ENCODE measurements at places on chromosomes 7 and 10. TPM values are rescaled to one million over a fixed set of nuclear protein-coding genes. Genes with fewer than 3 reads are reported as not detected.

DNA sequence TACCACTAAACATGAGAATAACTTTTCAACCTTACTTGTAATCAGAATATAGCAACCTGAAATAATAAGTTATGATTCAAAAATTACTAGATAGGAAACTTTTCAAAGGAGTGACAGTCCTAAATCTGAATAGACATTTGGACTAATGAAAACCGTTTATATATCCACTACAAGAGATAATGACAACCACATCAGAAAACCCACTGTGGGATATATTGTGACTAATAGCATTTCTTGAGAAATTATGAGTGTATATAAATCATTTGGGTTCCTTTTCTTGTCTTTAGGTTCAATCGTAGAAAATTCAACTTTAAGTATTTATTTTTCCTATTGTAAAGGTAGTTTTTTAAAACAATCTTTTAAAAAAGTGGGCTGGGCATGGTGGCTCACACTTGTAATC is 170.2 kb upstream of the PRSS58 start:
- no peak overlapping the region for H3K4me3 ChIP-seq
- no peaks in the 10 kb centered on the region for H3K36me3 ChIP-seq
- H3K27ac ChIP-seq = no peak overlapping the region

DNA sequence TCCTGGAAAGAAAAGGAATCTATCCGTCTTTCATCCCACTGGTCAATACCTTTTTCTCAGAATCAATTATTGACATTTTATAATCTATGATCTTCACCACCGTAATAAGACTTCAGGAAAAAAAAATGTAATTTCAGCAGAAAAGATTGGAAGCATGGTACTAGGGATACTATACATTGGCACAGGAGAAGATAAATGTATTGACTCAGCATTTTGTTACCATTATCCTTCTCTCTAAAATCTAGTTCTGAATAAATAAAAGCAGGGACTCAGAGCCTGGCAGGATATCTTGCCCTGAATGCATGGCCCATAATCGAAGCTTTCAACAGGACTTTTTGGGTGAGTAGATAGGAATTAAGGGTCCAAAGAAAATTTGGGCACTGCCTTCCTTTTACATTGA is 120.7 kb downstream of the LRRTM3 start:
- DNase-seq = no peak
- H3K4me1 ChIP-seq = no peaks in the 10 kb centered on the region
- no peaks in the 10 kb centered on the region for H3K36me3 ChIP-seq

GRCh38 chr10:122013311-122013780 is 24.4 kb downstream of the TACC2 start:
- no peak overlapping the region for H3K4me3 ChIP-seq
- H3K27ac ChIP-seq = no peak overlapping the region
- DNase-seq = no peak
- no peaks in the 10 kb centered on the region for H3K4me1 ChIP-seq

DNA sequence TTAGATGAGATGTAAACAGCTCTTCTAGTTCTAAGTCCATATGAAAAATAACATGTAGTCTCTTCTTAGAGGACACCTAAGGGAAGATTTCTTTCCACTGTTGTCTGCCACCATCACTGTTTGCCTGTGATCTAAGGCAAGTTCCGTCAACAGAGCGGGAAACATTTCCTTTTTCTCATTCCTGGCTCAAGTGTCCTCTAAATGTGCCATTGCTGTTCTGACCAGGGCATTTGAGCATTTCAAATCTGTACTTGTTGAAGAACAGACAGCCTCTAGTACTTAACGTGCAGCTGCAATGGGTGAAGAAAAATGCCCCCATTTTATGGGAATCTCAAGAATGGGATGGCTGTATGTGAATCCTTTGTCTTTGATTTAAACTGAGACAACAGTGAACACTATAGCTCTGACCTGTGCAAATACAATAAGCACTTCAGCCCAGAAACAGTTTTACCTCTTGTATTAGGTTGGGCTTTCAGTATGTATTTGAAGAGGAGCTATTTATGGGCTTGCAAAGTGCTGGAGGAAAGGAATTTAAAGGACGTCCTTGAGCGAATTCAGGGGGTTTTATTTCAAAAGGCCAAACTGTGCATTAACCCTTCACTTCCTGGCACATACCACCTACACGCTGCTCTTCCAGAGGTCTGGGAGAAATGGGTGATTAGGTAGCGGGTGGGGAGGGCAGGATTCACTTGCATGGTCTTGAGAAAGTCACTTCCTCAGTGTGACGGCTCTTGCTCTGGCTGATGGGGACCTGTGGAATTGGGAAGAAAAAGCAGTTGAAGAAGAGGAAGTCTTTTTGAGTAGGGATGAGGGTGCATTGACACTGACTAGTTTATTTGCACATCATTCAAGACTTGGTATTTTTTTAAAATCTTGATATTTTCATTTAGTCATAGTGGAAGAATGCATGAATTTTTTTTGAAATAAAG is 66.1 kb downstream of the THNSL1 start:
- no peaks in the 10 kb centered on the region for H3K27me3 ChIP-seq
- peaks cover 7% of the 10 kb centered on the region for H3K4me1 ChIP-seq
- DNase-seq = no peak
- no peak overlapping the region for H3K27ac ChIP-seq

- no peaks in the 10 kb centered on the region for H3K27me3 ChIP-seq
- DNase-seq = no peak
- peaks cover 5% of the 10 kb centered on the region for H3K4me1 ChIP-seq
Measured at GRCh38 chr7:108091461-108091831, 38.7 kb downstream of the LAMB4 start.

The CTBP2 gene
- polyA plus RNA-seq = 53.4 TPM

The CLRN3 gene
- polyA plus RNA-seq = not detected

DNA sequence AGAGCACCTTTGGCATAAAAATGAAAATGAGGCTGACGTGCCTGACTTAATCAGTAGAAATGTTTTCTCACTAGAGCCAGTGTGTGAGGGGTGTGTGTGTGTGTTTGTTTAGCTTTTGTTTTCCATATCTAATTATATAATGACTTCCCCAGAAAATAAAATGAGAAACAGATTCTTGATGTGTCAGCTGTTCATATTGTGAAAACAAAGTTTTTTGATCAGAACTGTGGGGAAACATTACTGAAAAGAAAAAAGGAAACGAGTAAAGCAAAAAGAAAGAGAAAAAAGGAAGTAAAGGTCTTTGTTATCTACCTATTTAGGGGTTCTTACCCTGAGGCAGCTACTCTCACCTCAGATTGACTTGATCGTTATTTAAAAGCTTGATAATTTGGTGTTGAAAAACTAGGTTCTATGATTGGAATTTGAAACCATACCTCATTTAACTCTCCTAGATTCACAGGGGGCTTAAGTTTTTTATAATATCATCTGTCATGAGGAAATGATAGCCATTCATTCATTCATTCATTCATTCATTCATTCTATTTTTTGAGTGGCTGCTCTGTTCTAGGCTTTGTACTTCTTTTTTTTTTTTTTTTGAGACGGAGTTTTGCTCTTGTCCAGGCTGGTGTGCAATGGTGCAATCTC is 58.0 kb downstream of the CREM start:
- H3K4me3 ChIP-seq = no peak overlapping the region
- H3K27me3 ChIP-seq = no peaks in the 10 kb centered on the region
- no peak for DNase-seq

The C10orf105 gene
- polyA plus RNA-seq = 0.08 TPM

- no peak for DNase-seq
- no peaks in the 10 kb centered on the region for H3K4me1 ChIP-seq
Measured at GRCh38 chr7:159240962-159241361, 96.3 kb upstream of the VIPR2 start.

GRCh38 chr10:47154762-47155161 is 145.2 kb upstream of the GDF10 start:
- DNase-seq = no peak
- no peaks in the 10 kb centered on the region for H3K4me1 ChIP-seq
- H3K4me3 ChIP-seq = no peak overlapping the region
- no peaks in the 10 kb centered on the region for H3K36me3 ChIP-seq
- H3K27me3 ChIP-seq = no peaks in the 10 kb centered on the region

DNA sequence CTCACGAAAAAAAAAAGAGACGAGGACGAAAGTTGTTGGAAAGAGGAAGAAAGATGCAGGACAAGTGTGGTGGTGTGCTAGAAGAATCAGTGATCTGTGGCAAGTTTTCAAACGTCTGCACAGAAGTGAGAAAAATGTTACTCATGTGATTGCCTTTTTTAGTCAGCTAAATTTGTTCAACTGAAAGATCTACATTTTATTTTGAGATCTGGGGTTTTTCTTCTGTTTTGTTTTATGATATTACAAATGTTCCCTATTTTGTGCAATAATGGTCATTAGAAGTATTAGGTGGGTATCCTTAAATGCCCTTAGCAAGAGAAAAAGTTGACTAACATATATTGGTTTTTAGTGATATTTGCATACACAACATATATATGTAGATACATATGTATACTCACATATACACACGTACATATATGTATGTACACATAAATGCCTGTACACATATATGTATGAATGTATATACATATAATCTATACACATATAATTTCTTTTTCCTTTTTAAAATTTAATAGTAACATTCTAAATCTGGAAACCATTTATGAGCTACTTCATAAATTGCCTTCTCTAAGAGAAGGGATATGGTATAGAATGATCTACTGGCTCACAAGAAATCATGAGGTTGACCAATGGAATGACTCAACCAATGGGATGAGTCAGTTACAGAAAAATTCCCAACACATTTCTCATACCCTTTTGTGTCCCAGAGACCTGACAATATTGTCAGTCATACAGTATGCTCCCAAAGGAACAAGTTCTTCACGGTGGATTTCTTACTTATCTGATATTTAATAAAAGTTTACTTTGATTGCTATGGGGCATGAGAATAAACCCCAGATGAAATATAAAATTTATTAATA is 38.4 kb downstream of the SLC39A12 start:
- no peaks in the 10 kb centered on the region for H3K27me3 ChIP-seq
- H3K4me1 ChIP-seq = no peaks in the 10 kb centered on the region

- H3K27me3 ChIP-seq = no peaks in the 10 kb centered on the region
- no peak for DNase-seq
Measured at GRCh38 chr7:143397710-143398530, 10.7 kb downstream of the EPHA1 start.

GRCh38 chr10:31698181-31698830 is 230.3 kb downstream of the ARHGAP12 start:
- no peaks in the 10 kb centered on the region for H3K4me1 ChIP-seq
- peak overlapping the region; percentile 63 for H3K27ac ChIP-seq
- no peak for DNase-seq
- H3K36me3 ChIP-seq = no peaks in the 10 kb centered on the region
- no peaks in the 10 kb centered on the region for H3K27me3 ChIP-seq

The STEAP1 gene
- polyA plus RNA-seq = 3.0 TPM

The GJD4 gene
- not detected for polyA plus RNA-seq

- H3K27ac ChIP-seq = no peak overlapping the region
- no peaks in the 10 kb centered on the region for H3K27me3 ChIP-seq
- DNase-seq = no peak
Measured at GRCh38 chr7:135692055-135692454, 29.7 kb downstream of the STMP1 start.

- H3K27ac ChIP-seq = peak overlapping the region; percentile 14
- H3K4me1 ChIP-seq = peaks cover 8% of the 10 kb centered on the region
- DNase-seq = no peak
- no peaks in the 10 kb centered on the region for H3K36me3 ChIP-seq
Measured at GRCh38 chr10:88848499-88848898, 3.1 kb downstream of the ANKRD22 start.

DNA sequence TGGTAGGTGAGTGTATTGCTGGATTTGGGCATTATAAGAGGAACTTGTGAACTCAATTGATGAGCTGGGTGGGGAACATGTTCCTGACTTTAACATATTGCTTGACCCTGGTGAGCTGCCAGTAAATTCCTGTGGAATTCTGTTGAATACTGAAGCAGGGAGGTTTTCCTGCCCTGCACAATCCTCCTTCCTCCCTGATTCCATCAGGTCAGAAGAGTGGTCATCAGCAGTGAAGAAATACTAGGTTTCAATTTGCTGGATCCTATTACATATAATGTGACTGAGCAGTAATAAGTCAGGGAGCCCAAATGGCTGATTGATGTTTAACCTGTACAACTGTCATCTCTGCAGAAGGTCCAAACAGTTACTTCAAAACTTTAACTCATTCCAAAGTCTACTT is 581.2 kb downstream of the SUGCT start:
- H3K4me3 ChIP-seq = no peak overlapping the region
- no peaks in the 10 kb centered on the region for H3K4me1 ChIP-seq
- no peak for DNase-seq
- no peak overlapping the region for H3K27ac ChIP-seq

- no peak for DNase-seq
- H3K36me3 ChIP-seq = no peaks in the 10 kb centered on the region
- no peak overlapping the region for H3K4me3 ChIP-seq
- peaks cover 3% of the 10 kb centered on the region for H3K4me1 ChIP-seq
Measured at GRCh38 chr10:59127991-59128390, 48.5 kb upstream of the PHYHIPL start.

DNA sequence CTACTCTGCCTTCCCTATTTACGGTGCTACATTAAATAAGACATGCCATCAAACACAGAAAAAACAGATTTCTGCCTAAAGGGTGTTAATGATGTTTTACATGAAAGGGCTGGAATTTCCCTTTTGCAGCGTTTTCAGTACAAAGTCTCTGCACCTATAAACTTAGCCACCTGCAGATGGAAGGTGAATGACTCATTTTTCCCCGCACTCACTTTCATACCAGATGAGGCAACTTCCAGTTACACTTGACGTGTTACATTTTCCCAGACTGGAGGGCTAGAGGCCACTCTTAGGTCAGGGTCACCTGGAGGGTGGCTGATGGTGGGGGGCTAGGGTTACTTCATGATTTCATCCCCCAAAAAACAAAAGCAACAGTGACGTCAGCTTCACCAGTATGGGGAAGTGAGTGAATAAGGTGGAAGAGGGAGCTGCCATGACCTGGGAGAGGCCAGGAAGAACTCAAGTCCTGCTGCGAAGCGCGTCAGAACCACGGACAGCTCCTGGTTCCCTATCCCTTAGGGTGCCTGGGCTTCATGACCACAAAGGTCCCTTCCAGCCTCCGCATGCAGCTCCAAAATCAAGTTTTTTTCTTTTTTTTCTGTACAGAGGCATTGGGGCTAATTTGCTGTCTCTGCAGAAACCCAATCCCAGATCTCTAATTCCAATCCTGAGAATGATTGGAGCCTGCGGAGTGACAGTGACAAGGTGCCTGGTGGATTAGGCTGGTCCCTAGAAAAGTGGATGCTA is 94.0 kb downstream of the ADARB2 start:
- H3K4me3 ChIP-seq = no peak overlapping the region
- DNase-seq = no peak

DNA sequence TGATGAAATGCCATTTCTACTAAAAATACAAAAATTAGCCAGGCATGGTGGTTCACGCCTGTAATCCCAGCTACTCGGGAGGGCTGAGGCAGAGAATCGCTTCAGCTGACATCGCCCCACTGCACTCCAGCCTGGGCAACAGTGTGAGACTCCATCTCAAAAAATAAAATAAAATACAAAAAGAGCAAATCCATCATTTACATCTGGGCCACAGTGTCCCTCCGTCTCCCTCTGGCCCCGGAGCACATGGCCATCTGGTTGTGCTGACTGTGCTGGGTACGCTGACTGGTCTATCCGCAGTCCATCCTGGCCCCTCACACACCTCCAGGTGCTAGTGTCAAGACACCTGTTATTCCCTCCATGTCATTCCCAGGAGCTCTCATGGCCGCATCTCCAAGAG is 42.1 kb downstream of the KCNH2 start:
- no peaks in the 10 kb centered on the region for H3K36me3 ChIP-seq
- H3K27ac ChIP-seq = no peak overlapping the region
- H3K4me1 ChIP-seq = no peaks in the 10 kb centered on the region

GRCh38 chr10:61217851-61218565 is 235.2 kb downstream of the TMEM26 start:
- no peaks in the 10 kb centered on the region for H3K36me3 ChIP-seq
- no peaks in the 10 kb centered on the region for H3K27me3 ChIP-seq
- no peak for DNase-seq
- H3K27ac ChIP-seq = no peak overlapping the region
- no peak overlapping the region for H3K4me3 ChIP-seq
- H3K4me1 ChIP-seq = no peaks in the 10 kb centered on the region

Data from adrenal gland (tissue), 19 donors.